ENCODE measurements at places on chromosomes 12 and 14. TPM values are rescaled to one million over a fixed set of nuclear protein-coding genes. Genes with fewer than 3 reads are reported as not detected.
A peak's percentile ranks its signal among the peaks of the same experiment; 100 is the strongest.

BCL2L14 gene
- total RNA-seq: not detected

ADCY4 gene
- 68.1 TPM for total RNA-seq

RHOJ gene
- 12.0 TPM for total RNA-seq

RTN1 gene
- 7.5 TPM for total RNA-seq

- DNase-seq: no peak
Measured at GRCh38 chr14:71166180-71166837, 259.1 kb downstream of the PCNX1 start.

DNA sequence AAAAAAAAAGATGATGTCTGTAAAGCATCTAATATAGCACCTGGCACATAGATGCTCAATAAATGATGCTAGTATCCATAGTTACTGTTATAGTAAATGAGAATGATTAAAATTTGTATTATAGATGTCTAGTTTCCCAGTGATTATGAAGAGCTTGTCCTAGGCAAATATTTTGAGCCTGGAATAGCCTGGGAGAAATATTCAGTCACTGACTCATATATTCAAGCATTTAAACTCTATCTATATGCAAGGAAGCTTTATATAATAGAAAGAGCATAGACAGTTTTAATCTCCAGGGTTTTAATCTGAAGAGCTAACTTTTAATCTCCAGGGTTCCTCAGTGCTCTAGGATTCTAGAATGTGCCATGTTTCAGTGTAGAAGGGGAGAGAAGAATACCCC is 91.5 kb upstream of the VASH1 start:
- no peak for DNase-seq

DNA sequence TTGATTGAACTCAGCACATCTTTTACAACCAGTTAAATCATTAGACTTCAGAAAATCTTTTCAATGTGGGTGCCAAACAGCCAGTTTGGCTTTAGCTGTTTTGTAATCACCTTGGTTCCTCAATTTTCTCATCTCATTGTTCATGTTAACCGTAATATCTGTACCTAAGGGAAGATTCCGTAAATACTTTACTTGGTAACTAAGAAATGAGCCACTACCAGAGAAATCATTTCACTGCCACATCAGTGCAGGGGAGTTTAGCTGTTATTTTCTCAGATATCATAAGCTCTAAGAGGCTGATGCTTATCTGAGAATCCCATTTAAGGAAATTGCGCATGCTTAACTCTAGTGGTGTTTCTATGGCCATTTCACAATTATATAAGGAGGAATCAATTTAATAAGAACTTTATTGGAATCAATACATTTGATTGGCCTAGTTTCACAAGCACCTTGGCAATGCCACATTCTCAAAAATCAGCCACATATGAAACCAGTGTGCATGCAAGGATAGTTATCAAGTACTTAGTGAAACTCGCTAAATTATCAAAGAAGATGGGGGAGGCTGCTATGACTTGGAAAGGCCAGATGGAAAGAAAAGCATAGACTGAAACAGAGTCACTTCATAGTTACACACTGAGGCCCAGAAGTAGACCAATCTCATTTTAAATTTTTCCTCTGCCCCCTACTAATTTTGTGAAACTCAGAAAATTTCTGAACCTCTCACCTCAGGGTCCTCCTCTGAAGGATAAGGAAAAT is 28.1 kb upstream of the IL22 start:
- DNase-seq: no peak

- DNase-seq: no peak
Measured at GRCh38 chr14:42488965-42489364, 882.3 kb downstream of the LRFN5 start.

DNA sequence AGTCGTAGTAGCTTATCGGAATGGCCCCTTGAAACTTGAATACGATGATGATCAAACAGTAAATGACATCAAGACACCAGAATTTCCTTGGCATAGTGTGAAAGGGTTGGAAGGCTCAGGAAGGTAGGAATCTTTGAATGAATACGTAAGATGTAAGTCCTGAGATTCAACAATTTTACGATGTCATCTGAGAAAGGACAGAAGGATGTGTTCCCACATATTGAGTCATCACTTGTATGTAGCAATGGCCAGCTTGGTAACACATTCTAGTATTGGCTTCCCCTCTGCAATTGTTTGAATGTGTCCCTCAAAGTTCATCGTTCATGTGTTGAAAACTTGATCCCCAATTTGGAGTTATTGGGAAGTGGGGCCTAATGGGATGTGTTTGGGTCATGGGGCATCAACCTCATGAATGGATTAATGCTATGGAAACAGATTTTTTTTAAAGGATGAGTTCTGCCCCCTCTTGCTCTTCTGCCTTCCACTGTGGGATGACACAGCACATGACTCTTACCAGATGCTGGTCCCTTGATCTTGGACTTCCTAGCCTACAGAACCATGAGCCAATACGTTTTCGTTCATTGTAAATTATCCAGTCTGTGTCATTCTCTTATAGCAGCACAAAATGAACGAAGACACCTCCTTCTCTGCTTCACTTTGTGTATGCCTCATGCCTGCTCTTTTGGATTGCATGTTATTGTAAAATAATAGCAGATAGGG is 284.6 kb downstream of the BCAT1 start:
- no peak for DNase-seq

- DNase-seq: no peak
Measured at GRCh38 chr14:84546236-84546635, 983.7 kb upstream of the FLRT2 start.

GRCh38 chr14:95519699-95520098 is 3.2 kb upstream of the SYNE3 start:
- DNase-seq: peak; percentile 89

GRCh38 chr12:52097045-52097666 is 17.7 kb downstream of the SMIM41 start:
- no peak for DNase-seq

DNA sequence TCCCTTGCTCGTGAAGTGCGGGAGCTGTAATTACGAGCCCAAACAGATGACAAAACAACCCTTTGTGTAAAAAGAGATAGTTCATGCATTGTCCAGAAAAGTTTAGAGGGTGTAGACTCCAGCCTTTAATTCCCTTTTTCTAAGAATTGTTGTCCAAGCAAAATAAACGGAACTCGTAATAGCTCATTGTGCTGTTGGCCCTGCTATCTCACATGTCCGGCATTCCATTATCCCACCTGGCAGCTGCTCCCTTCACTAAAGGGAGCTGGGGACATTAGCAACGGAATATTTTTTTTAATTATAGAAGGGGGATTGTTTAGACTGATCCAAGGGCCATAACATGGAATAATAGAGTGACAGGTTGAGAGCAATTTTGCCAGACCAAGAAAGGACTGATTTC is 277.5 kb upstream of the TBX3 start:
- no peak for DNase-seq

DNA sequence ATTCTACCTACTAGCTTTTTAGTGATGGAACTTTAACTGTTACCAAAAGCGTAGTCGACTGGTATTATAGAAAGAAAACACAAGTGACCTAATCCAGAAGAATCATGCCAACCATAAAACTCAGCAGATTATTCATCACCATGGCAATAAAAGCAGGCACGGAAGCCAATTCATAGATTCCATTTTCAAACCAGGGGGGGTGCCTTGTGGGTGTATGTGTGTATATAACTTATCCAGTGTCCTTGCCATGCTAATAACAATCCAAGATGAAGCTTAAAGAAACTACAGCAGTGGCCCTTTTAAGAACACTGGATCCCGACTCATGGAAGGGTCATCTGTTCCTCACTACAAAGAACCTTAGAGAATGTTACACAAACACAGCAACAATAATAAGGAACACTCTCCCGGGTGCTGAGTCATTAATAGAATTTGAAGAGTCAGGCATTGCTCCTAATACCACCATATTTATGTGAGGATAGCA is 61.0 kb downstream of the EPS8 start:
- no peak for DNase-seq

- DNase-seq: no peak
Measured at GRCh38 chr12:104627231-104627989, 170.7 kb downstream of the CHST11 start.

GRCh38 chr14:99672506-99673304 is 11.4 kb upstream of the CYP46A1 start:
- no peak for DNase-seq

- no peak for DNase-seq
Measured at GRCh38 chr14:44873536-44873935, 88.2 kb downstream of the KLHL28 start.

GRCh38 chr12:93823616-93824391 is 146.6 kb downstream of the CRADD start:
- no peak for DNase-seq

DNA sequence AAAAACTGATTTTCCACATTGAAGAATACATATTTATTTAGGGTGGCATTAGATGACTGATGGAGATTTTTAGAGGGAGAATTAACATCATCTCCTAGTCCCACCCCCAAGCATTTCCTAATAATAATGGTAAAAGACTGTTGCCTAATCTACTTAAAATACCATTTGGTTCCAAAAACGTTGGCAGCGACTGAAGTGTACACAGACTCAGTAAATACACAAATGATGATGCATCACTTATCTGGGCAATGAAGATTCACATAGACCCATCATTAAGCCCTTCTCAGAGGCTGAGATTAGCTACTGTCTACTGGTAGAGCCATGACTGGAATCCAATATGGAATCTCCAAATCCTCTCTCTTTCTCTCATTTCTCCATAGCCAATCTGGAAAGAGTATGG is 18.2 kb downstream of the RTN1 start:
- no peak for DNase-seq

DNA sequence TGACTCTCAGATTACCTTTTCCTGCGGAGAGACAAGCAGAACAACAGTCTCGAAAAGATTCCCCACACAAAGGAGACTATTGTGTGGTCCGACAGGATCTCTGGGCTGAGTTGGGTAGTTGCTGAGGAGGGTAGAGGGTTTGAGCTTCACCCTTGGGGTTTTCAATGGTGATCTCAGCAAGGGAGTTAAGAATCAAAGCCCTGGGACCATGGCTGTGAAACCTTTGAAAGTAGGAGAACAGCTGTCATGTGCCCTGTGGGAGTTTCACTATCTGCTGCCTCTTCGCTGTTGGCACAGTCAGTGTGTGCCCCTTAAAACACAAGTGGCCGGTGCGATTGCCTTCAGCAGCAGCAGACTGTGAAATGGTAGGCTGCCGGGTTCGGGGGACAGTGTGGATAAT is 14.2 kb upstream of the PLEK2 start:
- no peak for DNase-seq

- DNase-seq: peak; percentile 46
Measured at GRCh38 chr14:104639885-104640548, 35.4 kb upstream of the TMEM179 start.

DNA sequence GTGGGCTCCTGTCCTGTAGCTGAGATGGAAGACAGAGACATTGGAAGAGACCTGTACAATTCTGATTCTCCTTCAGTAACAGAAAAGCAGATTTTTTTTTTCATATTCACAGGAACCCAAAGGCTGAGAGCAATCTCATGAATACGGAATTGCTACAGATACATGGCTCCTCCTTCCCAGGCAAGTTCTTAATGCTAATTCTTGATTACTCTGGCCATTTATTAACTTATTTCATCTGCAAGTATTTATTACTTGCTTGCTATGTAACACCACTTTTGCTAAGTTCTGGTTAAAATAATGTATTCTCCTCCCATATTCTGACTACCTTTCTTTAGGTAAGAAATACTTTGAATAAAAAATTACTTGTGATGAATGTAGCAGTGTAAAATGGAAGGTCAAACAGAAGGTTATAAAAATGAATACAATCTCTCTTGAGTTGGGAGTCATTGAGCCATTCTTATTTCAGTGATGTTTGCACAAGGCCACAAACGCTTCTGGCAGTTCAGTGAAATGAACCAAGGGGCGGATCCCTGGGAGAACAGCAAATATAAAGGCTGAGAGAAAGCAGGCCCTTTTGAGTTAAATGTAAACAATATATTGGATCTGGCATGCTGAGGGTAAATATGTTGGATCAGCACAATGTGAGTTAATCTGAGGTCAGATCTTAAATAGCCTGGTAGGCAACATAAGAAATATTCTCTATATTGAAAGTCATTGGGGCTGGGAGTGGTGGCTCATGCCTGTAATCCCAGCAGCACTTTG is 37.6 kb downstream of the MUCL1 start:
- DNase-seq: no peak
